HFFc6 (cell line): ENCODE measurements at places on chromosomes 4 and X.

DNA sequence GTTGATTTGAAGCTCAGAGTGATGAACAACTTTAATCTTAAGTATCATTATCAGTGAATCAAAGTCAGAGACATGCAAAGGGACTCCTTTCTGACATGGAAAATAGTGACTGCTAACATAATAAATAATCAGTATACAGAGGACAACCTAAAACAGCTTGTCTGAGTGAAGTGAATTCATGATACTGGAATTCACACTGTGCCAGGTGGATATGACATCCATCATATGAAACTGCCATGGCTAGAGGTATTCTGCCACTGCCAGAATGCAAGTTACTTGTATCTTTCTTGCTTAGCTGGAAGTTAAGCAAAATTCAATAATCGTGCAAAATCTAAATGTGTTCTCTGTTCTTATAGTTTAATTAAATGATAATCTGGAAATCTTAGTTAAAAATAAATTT is 429.0 kb downstream of the CFAP47 start:
- DNase-seq: no peak

DNA sequence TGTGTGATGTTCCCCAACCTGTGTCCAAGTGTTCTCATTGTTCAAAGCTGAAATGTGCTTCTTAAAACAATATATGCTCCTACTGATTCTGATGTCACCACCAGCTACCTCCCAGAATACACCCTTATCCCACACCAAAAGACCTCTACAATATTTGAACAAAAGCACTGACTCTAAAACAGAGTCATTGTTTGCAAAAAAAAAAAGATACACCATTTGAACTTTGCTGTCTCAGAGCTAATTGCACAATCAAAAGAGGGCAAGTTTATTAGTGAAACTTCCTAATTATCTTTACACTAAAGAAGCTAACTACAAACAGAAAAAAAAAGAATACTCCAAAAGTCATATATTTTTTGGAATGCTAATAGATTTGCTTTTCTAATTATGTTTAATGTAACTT is 34.1 kb upstream of the INTU start:
- DNase-seq: no peak

- DNase-seq: no peak
Observed at GRCh38 chr4:6270636-6271121, 1.0 kb downstream of the WFS1 start.

- no peak for DNase-seq
Observed at GRCh38 chr4:8369426-8370105, 71.0 kb downstream of the ACOX3 start.

DNA sequence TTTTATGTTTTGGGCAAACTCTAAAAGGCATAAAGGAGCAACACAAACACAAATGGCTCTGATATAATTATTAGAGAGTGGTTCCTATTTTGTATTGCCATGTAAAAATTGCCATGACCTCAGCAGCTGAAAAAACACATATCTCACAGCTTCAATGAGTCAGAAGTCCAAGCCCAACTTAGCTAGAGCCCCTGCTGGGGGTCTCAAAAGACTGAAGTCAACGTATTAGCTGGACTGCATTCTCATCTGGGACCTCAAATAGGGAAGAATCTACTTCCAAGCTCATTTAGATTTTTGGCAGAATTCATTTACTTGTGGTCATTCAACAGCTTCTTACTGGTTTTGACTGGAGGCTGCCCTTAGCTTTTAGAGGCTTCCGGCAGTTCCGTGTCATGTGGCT is 47.4 kb downstream of the FREM3 start:
- DNase-seq: no peak

DNA sequence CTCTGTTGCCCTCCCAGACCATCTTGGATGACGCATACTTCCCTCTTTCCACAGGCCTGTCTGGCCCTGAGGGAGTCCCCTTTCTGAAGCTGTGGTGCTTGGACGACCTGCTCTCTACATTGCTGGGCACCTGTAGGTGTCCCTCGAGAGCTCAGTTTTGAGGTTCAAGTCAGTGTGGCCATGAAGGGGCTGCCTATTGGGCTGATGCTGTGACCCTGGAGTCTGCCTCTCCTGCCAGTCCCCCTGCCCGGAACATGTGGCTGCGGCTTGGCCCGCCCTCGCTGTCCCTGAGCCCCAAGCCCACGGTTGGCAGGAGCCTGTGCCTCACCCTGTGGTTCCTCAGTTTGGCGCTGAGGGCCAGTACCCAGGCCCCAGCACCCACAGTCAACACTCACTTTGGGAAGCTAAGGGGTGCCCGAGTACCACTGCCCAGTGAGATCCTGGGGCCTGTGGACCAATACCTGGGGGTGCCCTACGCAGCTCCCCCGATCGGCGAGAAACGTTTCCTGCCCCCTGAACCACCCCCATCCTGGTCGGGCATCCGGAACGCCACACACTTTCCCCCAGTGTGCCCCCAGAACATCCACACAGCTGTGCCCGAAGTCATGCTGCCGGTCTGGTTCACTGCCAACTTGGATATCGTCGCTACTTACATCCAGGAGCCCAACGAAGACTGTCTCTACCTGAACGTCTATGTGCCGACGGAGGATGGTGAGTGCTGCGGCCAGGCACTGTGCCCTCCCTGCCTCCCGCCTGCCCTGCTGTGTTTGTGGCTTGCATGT is 3.0 kb downstream of the NLGN3 start:
- DNase-seq: no peak

DNA sequence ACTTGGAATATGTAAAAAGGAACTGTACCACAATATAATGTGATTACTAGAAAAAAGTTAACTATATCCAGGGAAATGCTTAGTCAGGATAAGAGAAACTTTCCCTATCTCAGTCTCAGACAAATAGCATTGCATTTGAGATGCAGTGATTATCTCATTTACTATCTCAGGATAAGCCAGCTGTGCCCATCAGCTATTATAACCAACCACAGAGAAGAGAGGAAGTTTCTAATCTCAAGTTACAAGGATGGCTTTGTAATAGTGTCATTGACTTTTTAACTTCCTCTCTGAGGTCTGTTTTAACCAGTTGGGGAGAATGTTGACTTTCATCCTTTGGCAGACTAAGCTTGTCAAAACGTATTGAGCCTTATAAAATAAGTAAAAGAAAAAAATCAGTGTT is 56.5 kb downstream of the SNX25 start:
- DNase-seq: peak; percentile 88

DNA sequence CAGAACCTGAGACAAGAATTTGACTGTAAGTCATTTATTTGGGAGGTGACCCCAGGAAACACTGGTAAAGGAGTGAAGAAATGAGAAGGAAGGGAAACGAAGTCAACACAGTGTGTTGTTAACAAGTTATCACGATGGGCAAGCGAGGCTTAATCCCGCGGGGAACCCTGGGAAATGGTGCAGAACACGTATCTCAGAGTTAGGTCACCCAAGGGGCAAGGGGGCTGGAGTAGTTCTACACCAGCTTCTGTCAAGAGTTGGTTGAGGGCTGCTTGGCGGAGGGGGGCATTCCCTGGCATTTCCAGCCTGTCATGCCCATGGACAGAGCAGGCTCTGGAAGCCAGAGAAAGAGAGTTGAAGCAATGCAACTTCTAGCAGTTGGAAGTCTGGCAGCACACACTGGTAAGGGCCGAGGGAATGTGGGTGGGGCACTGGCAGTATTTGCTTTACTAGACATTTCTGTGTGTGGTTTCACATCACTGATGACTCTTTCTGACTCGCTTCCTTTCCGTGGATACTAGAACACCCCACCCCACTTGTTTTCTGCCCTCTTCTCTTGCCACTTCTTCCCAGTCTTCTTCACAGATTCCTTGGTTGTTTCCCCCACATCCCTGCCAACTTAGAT is 52.2 kb upstream of the ADGRG2 start:
- peak; percentile 3 for DNase-seq

GRCh38 chr4:1174941-1175634 is 2.7 kb upstream of the SPON2 start:
- no peak for DNase-seq

GRCh38 chr4:163350672-163351071 is 7.0 kb downstream of the NPY5R start:
- no peak for DNase-seq
